Stimulated activated CD8-positive, alpha-beta memory T cell treated with anti-CD3 and anti-CD28 coated beads, Interleukin-7, amount 100 ng/mL, for 1 hour (primary cell): ENCODE measurements at places on chromosomes 7 and 10.

GRCh38 chr7:100949227-100949932 is at the start of gene MUC3A:
Gene MUC3A (plus strand): TSS chr7:100949534. CDS start chr7:100949625, 91 bp downstream.
- no peak for DNase-seq

DNA sequence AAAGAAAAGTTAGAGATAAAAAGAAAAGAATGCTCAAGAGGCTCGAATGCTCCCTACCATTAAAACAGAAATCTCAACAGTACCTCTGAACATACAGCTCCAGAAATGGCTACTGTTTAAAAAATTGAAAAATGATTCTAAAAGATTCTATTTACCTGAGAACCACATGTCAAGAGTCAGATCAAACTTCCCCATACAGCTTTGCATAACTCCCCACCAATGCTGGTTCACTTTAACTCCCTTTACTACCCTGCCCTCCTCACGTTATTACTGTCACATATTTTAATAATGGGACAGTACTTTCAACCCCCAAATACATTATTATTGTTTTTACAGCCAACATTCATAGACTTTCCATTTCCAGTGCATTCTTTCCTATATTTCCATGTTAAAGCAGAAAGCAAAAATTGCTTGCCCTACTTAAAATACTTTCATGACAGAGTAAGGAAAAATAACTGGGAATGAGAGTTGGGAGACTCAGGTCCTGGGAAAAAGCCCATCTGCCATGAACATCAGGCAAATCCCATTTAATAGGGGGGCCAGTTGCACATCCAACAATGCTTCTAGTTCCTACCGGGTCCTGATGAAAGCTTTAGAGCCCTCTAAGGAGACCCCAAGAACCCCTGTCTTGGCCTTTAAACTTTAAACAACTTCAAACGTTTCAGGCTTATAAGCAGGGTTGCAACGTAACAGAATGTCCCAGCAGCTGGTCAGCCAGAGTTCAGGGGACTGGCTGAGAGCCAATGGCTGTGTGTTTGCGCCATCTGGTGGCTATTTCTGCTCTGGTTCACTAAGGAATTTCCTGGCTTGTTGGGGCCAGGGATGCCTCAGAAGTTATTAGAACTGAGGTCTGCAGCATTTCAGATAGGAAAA is 247.4 kb downstream of the ELMO1 start:
- no peak for DNase-seq

DNA sequence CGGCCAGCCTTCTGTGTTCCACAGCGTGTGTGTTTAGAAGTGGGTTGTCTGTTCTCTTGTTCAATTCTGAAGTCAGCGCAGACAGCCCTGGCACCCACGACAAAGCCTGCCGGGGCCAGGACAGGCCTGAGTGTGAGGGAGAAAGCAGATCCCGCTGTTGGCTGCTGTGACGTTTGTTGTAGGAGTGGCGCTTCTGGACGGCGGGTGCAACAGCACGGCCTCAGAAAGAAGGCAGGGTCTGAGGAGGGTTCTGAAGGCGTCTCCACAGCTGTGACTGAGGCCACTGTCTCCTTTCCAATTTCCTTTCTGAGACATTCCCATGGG is 76.2 kb downstream of the VIPR2 start:
- DNase-seq: no peak

DNA sequence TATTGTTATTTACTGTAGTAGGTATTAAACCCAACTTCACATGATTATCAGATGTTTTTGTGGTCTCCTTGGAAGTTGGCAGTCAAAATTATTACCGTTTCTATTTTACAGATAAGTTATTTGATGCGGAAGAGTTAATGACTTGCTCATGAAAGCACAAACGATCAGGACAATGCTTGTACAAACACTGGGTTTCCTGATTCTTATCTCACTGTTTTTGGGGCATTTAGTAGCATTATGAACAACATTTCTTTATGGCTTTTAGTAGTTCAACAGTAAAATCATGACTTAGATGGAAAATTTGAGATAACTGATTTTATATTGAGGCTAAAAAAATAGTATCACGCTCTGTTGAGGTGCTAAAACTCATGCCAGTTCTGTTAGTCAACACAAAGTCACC is 361.5 kb upstream of the MBL2 start:
- no peak for DNase-seq

DNA sequence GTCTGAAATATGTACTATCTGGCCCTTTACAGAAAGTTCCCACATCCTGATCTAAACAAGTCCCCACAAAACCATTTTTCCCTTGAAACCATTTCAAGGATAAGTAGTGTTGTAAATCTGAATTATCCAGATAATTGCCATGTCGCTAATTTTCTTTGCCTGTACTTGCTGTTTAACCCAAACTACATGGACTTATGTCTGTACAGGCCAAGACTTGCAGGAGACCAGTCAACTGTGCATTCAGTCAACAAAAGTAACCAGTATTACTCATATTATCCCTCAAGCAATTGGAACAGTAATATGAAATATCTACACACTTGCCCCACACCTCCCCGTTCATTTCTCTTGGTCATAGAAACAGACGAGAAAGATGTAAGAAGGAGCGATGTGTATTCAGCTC is 347.8 kb upstream of the NFE2L3 start:
- DNase-seq: no peak

DNA sequence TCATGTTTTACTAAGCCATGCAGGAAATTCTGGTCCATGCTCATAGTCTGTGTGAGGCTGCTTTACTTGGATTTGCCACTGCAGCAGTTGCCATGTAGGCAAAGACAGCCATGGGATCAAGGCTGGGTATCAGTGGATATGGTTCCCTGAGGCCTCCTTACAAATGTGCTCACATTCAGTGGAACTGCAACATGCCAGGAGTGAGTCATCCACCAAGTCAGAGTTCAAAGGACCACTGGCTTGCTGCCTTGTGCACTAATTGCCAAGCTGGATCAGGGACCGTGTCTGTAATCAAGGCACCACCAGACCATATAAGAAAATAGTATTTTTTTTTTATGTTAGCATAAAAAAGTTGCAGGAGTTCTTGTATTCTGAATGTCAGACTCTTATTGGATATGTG is 101.0 kb downstream of the CDCA7L start:
- DNase-seq: no peak

DNA sequence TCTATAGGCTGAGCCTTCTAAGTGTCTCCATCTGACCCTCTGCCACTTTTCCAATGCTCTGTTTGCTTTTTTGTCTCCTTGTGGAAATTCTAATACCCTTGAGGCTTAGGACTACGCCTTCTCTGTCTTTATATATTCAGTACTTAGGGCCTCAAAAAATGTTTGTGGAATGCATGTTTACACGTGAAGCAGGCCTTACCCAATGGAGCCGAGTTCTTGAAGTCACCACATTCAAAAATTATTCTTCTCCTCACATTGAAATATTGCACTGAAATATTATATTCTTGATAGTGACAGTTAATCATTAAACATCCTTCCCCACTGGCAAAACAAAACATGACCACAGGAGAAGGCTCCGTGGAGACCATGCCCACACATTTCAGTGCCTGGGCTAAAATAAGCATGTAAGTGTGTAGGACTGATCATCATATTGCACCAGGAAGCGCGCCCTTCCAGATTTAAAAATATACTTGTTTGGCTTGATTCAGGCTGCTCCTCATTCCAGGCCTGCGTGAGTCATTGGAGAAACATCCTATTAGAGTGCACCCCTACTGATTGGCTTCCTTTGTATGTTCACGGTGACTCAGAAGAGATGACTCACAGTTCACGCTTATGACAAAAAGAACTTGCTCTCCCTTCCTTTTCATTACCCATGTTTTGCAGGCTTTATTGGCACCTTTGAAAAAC is 307.4 kb upstream of the AOAH start:
- DNase-seq: no peak

DNA sequence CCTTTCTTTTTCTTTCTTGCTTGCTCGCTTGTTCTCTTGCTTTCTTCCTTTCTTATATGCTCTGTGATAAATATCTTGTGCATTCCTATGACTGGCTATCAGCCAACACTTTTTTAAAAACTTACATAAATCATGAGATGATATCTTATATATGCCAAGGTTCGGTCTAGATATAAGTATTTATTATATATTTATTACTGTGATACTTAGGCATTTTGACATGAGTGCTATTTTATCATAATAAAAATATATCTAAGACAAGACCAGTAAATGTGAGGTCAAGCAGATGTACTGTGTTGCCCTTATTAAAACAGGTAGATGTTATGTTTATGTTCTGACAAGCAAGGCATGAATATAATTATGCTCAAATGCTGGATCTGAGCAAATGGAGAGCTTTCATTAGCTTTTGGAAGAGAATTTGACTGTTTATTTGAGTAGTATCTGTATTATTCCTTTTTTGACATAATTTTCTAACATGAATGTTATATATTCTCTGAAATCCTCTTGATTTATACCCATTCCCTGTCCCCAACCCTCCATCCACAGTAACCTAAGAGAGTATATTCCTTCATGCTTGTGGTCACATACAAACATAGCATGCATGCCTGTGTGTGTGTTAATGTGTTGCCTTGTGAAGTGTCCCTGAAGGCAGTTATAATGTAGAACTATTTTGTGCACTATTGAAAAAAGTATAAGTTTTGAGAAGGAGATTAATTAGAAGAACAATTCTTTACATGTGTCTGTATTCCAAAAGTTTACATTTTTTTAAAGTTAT is 158.0 kb downstream of the HDAC9 start:
- DNase-seq: no peak

DNA sequence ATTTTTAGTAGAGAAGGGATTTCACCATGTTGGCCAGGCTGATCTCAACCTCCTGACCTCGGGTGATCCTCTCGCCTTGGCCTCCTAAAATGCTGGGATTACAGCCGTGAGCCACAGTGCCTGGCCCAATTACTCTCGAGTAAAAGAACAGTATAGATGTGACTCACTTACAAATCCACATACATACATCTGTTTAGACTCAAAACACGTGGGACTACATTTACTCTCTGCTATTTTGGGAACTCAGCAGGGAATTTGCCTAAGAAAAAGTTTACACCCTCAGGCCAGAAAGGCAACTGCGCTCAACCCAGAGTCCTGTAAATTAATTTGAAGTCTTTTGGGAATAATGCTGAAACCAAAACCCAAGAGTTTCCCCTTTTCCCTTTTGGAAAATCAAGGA is 289.7 kb downstream of the KLF6 start:
- DNase-seq: no peak

GRCh38 chr7:99955247-99955646 is 20.6 kb downstream of the AZGP1 start:
- DNase-seq: no peak

- DNase-seq: no peak
Observed at GRCh38 chr7:116271161-116271913, 61.0 kb downstream of the TES start.

GRCh38 chr7:106848851-106849442 is 16.1 kb upstream of the PIK3CG start:
- no peak for DNase-seq

DNA sequence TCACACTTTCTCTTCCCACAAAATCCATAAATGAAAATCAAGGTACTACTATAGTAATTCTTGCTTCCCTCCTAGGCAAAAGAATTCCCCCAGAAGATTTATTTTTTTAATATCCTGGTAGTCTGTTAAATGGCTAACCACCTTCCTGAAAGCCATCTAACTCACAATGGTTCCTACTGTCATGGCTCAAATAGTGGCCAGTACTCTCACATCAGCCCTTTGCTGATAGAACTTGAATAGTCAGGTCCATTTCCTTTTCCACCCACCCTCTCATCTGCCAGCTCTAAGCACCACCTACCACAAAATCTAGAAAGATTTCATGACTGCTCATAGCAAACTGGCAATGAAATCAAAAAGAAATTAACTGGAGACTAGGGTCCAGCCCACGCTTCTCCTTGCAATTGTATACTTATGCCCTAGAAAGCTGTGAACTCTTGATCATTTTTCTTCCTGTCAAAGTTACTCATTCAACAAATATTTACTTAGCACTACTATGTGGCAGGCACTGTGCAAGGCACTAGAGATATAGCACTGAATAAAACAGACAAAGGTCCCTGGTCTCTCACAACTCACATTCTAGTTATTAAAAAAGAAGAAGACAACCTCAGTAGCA is 60.4 kb downstream of the ARMH3 start:
- no peak for DNase-seq

DNA sequence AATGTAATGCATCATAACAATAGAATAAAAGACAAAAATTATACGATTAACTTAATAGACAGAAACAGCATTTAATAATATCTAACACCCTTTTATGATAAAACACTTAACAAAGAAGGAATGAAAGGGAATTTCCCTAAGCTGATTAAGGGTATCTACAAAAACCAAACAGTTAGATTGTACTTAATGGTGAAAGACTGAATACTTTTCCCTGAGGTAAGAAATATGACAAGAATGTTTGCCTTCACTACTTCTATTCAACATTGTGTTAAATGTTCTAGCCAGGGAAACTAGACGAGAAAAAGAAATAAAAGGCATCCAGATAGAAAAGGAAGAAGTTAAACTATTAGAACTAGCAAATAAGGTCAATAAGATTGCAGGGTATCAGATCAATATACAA is 276.9 kb downstream of the BAMBI start:
- no peak for DNase-seq

GRCh38 chr10:61063901-61064300 is 119.9 kb upstream of the RHOBTB1 start:
- no peak for DNase-seq

DNA sequence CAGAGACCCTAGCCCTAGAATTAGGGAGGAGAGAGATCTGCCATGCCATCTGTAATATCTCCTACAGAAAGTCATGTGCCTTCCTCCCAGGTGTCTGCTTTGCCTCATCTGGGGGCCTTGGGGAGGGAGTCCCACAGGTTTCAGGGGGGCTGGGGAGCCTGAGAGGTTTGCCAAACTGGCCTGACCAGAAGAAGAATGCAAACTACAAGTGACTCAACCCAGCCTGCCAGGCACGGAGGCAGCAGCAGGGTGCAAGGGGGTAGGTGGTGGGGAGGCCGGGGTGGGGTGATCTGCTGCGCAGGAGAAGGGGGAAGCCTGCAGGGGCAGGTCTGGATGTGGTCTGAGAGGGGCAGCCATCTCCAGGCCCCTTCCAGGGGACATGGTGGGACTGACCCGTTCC is 9.6 kb upstream of the TRIM8 start:
- no peak for DNase-seq

GRCh38 chr10:133377818-133378250 is 1.2 kb upstream of the PAOX start:
- DNase-seq: no peak

- DNase-seq: no peak
Observed at GRCh38 chr7:98211676-98212531, 665 bp downstream of the BHLHA15 start.

DNA sequence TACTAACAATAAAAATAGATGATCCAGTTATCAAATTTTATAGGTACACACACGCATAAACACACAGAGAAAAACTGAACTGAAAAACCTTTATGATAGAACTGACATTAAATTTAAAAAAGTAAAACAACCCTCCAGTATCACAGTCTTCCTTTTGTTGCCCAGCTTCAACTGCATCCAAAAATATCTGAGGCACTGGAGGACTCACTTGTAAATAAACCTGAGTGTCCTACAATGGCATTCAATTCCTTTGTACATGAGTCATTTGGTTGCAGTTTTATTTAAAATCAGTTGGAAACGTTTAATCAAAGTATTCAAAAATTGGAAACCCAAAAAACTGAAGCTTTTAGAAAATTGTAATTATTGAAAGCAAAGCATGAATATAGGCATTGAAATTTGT is 265.2 kb upstream of the CSTF2T start:
- DNase-seq: no peak
